ENCODE measurements at places on chromosomes 13 and 19.

DNA sequence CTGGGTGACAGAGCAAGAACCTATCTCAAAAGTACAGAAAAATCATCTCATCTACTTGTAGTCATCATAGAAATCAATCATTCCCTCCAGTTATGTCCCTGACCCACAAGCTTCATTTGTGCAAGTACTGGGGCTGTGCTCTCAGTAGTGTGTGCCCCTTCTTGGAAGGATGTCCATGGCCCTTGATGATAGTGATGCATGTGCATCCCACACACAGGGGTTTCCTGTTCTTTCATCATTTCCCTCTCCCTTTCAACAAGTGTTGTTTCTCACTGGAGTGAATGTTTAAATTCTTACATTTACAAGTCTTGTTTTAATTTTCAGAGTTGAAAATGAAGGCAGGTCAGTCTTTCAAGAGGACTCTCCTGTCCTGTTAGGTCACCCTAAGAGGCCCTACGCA lies 1.5 kb downstream of the LGALS13 start:
- no peak overlapping the region for H3K4me3 ChIP-seq
- H3K36me3 ChIP-seq, result no peaks in the 10 kb centered on the region
- peaks cover 9% of the 10 kb centered on the region for H3K27me3 ChIP-seq
- DNase-seq, result no peak
- no peaks in the 10 kb centered on the region for H3K4me1 ChIP-seq

GRCh38 chr13:35566340-35566739 lies 89.9 kb upstream of the MAB21L1 start:
- H3K36me3 ChIP-seq, result no peaks in the 10 kb centered on the region
- no peak overlapping the region for H3K4me3 ChIP-seq
- no peak for DNase-seq

- H3K27ac ChIP-seq, result no peak overlapping the region
- no peaks in the 10 kb centered on the region for H3K27me3 ChIP-seq
- no peak overlapping the region for H3K4me3 ChIP-seq
- DNase-seq, result no peak
These were observed 1.1 kb downstream of the GALP start for GRCh38 chr19:56176881-56177280.

- no peaks in the 10 kb centered on the region for H3K4me1 ChIP-seq
- H3K4me3 ChIP-seq, result no peak overlapping the region
- H3K36me3 ChIP-seq, result no peaks in the 10 kb centered on the region
- no peak for DNase-seq
- H3K27ac ChIP-seq, result no peak overlapping the region
These were observed 651.2 kb downstream of the SLITRK6 start for GRCh38 chr13:85148009-85148408.

DNA sequence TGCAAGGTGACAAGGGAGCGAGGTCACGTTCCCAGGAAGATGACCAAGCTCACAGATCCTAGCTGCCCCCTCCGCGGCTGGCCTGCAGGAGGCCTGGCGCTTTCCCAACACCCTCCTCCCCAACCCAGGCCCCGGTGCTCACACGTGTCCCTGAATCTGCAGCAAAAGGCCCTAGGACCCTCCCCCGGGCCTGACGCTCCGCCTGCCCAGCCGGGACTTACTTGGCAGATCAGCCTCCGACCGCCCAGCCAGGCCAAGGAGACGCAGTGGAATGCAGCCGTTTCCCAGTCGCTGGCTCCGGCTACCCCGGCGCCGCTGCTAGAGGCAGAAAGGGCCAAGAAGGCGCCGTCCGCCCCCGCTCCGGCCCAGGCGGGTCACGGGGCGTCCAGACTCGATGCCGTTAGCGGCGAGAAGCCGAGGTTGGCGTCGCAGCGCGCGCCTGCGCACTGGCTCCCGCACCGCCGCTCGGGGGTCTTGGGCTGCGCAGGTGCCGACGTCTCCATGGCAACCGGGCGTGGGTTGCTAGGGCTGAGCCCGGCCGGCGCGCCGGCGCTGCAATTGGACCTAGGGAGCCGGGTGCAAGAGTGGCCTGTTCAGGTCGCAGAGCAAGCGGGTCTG lies at the start of gene PNMA8A:
TSS of gene PNMA8A (minus strand) at position 448 of the 618 bp plus-strand sequence. CDS start 528 bp downstream, outside the sequence.
- H3K36me3 ChIP-seq, result no peaks in the 10 kb centered on the region
- peak within 1 kb of the TSS; percentile 14 for H3K4me3 ChIP-seq
- peaks cover 7% of the 10 kb centered on the region for H3K4me1 ChIP-seq
- no peak within 1 kb of the TSS for H3K27ac ChIP-seq

- no peak overlapping the region for H3K27ac ChIP-seq
- no peaks in the 10 kb centered on the region for H3K4me1 ChIP-seq
- no peaks in the 10 kb centered on the region for H3K27me3 ChIP-seq
- DNase-seq, result no peak
These were observed 22.3 kb downstream of the NLRP13 start for GRCh38 chr19:55909801-55910200.

- no peaks in the 10 kb centered on the region for H3K27me3 ChIP-seq
- H3K27ac ChIP-seq, result no peak overlapping the region
- H3K36me3 ChIP-seq, result no peaks in the 10 kb centered on the region
- H3K4me3 ChIP-seq, result no peak overlapping the region
- DNase-seq, result no peak
- H3K4me1 ChIP-seq, result no peaks in the 10 kb centered on the region
These were observed 5.6 kb upstream of the ZNF607 start for GRCh38 chr19:37725181-37725580.

- H3K27ac ChIP-seq, result no peak overlapping the region
- H3K4me1 ChIP-seq, result no peaks in the 10 kb centered on the region
- H3K36me3 ChIP-seq, result no peaks in the 10 kb centered on the region
- H3K27me3 ChIP-seq, result no peaks in the 10 kb centered on the region
- DNase-seq, result no peak
- no peak overlapping the region for H3K4me3 ChIP-seq
These were observed 24.6 kb downstream of the POP4 start for GRCh38 chr19:29630655-29631054.

DNA sequence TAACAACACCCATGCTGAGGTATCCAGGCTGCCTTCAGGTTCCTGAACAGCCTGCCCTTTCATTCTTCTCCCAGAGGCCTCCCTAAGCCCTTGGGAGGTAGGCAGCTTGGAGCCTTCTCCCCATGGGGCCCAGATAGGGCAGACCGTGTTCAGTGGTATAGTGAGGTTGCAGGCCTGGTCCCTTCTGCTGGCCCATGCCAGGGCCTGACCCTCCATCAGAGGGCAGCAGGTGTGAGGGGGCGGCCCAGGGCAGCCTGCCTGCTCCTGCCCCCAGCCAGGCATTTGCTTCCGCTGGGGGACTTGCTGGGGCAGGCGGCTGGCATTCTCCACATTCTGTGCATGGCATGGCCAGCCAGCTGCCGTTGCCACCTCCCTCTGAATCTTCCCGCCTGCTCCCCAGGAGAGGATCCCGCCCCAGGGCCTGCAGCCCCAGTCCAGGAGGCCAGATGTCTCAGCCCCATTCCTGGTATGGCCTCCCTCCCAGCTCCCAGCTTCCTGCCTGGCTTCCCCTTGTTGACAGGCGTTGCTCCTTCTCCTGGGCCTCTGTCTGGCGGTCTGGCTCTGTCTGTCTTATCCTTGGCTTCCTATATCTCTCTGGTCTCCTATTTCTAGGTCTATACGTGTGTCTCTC lies 8.9 kb downstream of the CIC start:
- H3K4me1 ChIP-seq, result peaks cover 85% of the 10 kb centered on the region
- peaks cover 21% of the 10 kb centered on the region for H3K36me3 ChIP-seq
- no peaks in the 10 kb centered on the region for H3K27me3 ChIP-seq
- DNase-seq, result no peak
- no peak overlapping the region for H3K4me3 ChIP-seq

DNA sequence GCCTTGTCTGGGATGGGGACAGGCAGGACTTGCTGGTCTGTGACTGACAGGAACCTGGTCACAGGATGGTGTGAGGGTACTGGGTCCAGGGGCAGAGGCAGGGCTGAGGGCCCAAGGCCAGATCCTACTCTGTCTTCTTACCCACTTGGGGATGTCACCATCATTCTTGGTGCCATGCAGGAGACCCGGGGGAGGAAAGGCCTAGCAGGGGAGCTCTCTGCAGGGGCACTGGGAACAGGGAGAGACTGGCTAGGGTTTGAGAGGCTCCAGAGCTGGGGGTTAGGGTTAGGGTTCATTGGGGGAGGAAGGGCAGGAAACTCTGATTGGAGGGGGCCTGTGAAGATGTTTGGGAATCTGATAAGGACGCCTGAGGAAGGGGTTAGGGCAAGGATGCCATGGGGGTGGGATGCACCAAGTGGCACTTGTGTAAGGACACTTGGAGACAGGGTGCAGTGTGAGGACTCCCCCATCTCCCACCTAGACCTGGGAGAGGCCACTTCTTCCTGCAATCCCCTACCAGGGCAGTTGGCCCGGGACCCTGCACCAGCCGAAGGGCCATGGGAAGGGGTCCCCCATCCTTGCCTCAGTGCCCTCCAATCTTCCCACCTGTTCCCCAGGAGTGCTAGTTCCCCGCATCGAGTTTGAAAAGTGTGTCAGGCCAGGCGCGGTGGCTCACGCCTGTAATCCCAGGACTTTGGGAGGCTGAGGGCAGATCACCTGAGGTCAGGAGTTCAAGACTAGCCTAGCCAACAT lies 6.9 kb downstream of the PRR36 start:
- H3K4me1 ChIP-seq, result peaks cover 68% of the 10 kb centered on the region
- DNase-seq, result no peak
- H3K27me3 ChIP-seq, result peaks cover 8% of the 10 kb centered on the region
- no peak overlapping the region for H3K27ac ChIP-seq

DNA sequence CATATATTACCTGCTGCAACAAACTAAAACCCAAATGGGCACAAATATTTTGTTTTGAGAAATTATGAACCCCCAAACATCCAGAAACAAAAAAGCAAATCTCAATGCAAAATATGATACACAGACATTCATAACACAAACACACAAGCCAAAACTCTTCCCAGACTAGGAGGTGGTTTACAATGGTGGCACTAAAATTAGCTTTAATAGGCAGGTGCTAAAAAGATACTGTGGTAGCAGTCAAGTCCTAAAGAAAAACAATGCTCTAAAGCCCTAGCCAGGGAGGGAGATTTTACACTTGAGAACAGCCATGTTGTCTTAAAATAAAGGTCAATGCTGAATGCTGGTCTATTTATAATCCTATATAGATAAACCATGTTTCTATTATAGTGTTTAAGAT lies 65.0 kb downstream of the DOCK9 start:
- no peak overlapping the region for H3K4me3 ChIP-seq
- H3K4me1 ChIP-seq, result peaks cover 8% of the 10 kb centered on the region
- DNase-seq, result no peak
- H3K27ac ChIP-seq, result no peak overlapping the region
- H3K27me3 ChIP-seq, result no peaks in the 10 kb centered on the region

- no peaks in the 10 kb centered on the region for H3K36me3 ChIP-seq
- H3K4me1 ChIP-seq, result no peaks in the 10 kb centered on the region
- no peak overlapping the region for H3K4me3 ChIP-seq
- DNase-seq, result no peak
- H3K27ac ChIP-seq, result no peak overlapping the region
These were observed 61.9 kb downstream of the SPACA7 start for GRCh38 chr13:112438094-112438493.

DNA sequence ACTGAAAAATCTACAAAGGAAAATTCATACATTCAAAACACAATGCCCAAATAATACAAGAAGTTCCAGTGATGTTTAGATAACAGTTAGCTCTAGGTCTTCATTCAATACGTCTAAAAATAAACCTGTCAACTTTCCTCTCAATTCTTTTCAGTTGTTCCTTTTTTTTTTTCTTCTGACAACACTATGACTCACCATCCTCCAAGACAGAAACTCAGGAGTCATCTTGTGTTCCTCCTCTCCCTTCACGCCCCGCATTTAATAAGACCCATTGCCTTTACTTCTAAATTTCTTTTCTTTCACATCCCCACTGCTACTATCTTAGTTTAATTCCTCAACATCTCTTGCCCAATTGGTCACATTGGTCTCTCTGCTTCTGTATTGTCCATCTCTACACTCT lies 759.9 kb downstream of the GPC5 start:
- H3K4me1 ChIP-seq, result no peaks in the 10 kb centered on the region
- H3K36me3 ChIP-seq, result no peaks in the 10 kb centered on the region
- no peaks in the 10 kb centered on the region for H3K27me3 ChIP-seq
- DNase-seq, result no peak

GRCh38 chr13:76822698-76823267 lies 63.4 kb downstream of the KCTD12 start:
- no peak for DNase-seq
- no peak overlapping the region for H3K27ac ChIP-seq
- no peaks in the 10 kb centered on the region for H3K4me1 ChIP-seq
- H3K27me3 ChIP-seq, result no peaks in the 10 kb centered on the region

- peaks cover 6% of the 10 kb centered on the region for H3K4me1 ChIP-seq
- H3K27ac ChIP-seq, result no peak overlapping the region
- H3K36me3 ChIP-seq, result peaks cover 82% of the 10 kb centered on the region
- no peaks in the 10 kb centered on the region for H3K27me3 ChIP-seq
- no peak overlapping the region for H3K4me3 ChIP-seq
These were observed 23.0 kb upstream of the ISYNA1 start for GRCh38 chr19:18460900-18461299.

DNA sequence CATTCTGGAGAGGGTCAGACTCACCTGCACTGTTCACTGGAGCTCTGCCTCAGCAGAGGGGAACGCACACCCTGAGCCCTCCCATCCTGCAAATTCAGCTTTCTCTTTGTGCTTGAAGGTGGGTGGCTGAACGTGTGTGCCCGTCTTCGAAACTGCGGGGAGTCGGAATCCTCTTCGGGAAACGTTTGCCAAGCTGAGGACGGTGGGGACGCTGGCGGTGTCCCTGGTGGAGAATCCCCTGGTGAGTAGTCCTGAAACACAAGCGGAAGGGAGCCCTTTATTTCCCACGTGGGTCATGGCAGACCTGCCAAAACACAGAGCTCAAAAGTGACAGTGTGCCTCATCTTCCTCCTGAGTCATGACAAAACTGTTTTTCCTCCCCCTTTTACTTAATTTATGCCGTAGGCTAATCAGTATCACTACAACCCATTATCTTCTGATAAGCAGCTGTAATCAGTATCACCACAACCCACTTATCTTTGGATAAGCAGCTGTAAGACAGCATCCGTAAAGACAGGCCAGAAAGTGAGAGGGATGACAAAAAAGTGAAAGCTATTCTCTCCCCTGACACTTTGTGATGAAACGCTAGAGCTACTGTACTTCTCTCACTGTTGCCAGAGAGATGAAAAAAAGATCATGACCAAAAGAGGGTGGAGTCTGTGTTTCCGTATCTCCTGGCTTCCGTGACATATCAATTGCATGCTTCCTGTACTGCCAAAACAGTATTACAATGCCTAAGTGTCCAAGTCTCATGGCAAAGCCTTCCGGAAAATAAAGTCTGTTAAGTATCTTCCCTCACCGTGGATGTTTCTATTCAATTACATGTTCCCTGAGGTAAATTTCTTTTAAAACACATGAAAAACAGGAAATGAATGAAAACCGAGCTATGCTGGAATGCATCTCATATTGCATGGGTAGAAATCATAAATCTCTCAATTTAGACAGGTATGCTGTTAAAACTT lies 155.5 kb downstream of the TBC1D4 start:
- DNase-seq, result peak; percentile 46
- no peaks in the 10 kb centered on the region for H3K27me3 ChIP-seq
- H3K4me1 ChIP-seq, result peaks cover 5% of the 10 kb centered on the region
- no peaks in the 10 kb centered on the region for H3K36me3 ChIP-seq

GRCh38 chr19:13835791-13836723 lies 40.8 kb downstream of the ZSWIM4 start:
- no peak for DNase-seq
- H3K4me1 ChIP-seq, result peaks cover 82% of the 10 kb centered on the region
- H3K27me3 ChIP-seq, result no peaks in the 10 kb centered on the region
- peaks cover 28% of the 10 kb centered on the region for H3K36me3 ChIP-seq
- H3K4me3 ChIP-seq, result peak overlapping the region; percentile 29

Data from CD4-positive, alpha-beta T cell (primary cell).